Renal cortex interstitium (tissue), 15 donors: ENCODE measurements at places on chromosomes 5 and 9.
A peak's percentile ranks its signal among the peaks of the same experiment; 100 is the strongest.

DNA sequence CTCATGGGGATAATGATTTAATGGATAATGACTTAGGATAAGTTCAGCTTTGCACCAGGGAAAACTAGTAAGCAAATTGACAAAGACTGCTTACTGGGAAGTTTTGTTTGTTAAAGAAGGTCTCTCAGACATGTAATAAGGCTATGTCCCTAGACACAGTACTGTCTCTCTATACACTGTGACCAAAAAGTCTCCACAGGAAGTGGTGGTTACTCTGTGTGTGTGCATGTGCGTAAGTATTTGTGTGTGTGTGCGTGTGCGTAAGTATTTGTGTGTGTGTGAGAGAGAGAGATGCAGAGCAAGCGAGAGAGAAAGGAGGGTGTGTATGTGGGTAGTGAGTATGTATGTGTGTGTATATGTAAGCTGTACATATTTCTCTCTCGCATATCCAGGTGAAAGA, 229.6 kb downstream of the GLIS3 start:
- no peak for DNase-seq

DNA sequence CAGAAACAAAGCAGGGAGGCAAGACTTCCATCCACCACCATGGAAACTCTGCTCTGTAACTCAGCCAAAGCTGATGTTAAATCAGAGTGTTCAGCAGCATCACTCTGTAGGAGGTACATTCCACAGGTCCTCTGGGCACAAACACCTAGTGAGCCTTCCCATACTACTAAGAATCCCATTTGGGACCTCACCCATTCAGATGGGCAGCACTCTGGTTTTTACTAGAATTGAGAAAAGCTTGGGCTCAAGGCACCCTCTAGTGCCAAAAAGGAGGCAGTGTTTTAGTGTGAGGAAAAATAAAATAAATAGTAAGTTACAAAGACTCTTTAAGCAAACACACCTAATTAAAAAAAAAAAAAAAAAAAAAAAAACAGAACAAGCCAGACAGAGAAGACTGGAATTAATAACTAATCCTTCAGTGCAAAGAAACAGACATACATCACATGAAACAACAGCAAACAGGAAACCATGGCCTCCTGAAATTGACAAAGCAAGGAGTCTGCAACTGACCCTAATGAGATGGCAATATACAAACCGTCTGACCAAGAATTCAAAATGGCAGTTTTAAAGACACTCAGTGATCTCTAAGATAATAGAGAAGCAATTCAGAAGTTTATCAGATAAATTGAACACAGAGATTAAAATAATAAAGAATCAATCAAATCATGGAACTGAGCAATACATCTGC, 159.5 kb downstream of the GNA14 start:
- DNase-seq, result no peak

- no peak for DNase-seq
Measured at GRCh38 chr9:33223696-33224095, 16.3 kb upstream of the SPINK4 start.

DNA sequence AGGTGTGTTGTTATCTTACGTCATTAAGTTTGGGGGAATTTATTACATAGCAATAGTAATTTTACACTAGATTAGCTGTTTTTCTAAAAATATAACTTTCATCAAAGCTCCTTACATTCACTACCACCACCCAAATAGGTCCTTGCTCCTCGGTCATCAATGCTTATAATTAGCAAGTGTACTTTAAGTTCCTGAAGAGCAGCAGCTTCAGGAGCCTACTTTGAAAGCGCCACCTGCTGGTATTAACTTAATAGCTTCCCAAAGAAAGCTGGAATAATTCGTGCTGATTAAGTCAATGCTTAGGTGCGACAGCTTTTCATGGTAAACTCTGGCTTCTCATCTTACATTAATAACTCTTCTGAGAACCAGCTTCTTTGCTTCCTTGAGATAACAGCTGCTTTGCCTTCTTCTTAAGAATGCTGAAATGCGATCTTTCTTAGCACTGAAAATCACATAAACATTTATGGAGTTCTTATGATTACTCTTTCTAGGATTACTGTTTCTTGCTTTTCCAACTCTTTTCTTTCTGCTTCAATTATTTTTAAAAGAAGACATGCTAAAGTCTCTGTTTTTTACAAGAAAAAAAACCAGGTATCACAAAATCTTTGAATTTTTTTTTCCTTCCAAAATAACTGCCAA, 10.0 kb upstream of the C5 start:
- DNase-seq, result peak; percentile 56

DNA sequence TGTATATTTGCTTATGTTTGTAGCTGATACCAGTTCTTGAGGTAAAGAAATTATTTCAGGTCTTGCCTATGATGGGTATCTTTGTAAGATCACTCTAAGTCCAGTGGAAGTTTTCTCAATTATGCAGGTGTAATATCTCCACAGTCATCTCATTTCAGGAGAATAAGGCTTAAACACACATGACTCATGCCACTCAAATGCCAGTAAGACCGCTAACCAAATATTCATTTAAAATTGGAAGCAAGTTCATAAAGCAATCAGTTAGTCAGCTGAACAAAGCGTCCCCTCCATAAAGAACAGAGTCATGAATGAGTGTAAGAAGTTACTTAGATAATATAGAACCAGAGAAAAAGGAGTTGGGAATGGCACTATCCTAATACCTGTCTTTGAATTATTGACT, 248.7 kb downstream of the LURAP1L start:
- DNase-seq, result no peak

- DNase-seq, result no peak
Measured at GRCh38 chr9:79026316-79026715, 545.4 kb upstream of the TLE4 start.

DNA sequence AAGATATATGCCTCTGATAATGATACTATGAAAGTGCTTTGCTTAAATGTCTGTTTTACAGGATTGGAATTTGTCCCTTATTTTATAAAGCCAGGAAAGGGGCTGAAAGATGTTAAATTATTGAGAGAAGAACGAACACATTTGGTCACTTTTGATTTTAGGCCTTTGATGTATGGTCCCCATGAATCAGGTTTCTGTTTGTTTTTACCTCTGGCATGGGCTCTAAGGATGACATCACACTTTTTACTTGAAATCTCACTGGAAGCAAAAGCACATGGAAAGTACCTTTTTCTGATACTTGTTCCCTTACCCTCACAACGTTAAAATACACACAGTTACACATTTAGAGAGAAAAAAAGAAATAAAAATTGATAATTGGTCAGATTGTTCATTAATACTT, 6.9 kb downstream of the OTULIN start:
- no peak for DNase-seq

GRCh38 chr9:13269589-13270452, 9.7 kb downstream of the MPDZ start:
- no peak for DNase-seq
